ENCODE measurements at places on chromosomes 6 and 20.
A peak's percentile ranks its signal among the peaks of the same experiment; 100 is the strongest.

GRCh38 chr6:32589596-32590449 is at the start of gene HLA-DRB1:
Gene HLA-DRB1 (minus strand): TSS chr6:32589848. CDS start chr6:32589742, 106 bp downstream.
- peak; percentile 37 for DNase-seq

DNA sequence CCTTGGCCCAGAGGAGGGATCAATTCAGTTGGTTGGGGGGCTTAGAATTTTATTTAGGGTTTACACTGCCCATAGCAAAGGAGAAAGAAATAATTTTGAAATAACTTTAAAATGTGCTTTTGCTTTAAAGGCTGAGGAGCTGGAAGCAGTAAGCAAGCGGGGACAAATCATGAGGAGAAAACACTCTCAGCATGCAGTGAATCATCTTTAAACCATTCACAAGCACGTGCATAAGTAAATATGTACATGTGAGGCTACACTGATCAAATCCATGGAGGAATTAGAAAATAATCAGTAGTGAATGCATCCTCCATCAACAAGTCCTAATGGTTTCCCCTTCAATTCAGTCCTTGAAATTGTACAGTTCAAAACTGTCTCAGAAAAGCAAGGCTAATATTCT is 181.0 kb downstream of the MTFR2 start:
- no peak for DNase-seq

- DNase-seq, result no peak
Observed at GRCh38 chr6:88728756-88729155, 234.7 kb downstream of the RNGTT start.

GRCh38 chr6:70171236-70171635 is 131.6 kb downstream of the COL9A1 start:
- DNase-seq, result no peak

- no peak for DNase-seq
Observed at GRCh38 chr6:65289491-65289890, 417.5 kb downstream of the EYS start.

GRCh38 chr6:162708971-162709370 is 18.6 kb downstream of the PRKN start:
- DNase-seq, result no peak

- DNase-seq, result no peak
Observed at GRCh38 chr20:64217539-64218221, 37.9 kb upstream of the PCMTD2 start.

DNA sequence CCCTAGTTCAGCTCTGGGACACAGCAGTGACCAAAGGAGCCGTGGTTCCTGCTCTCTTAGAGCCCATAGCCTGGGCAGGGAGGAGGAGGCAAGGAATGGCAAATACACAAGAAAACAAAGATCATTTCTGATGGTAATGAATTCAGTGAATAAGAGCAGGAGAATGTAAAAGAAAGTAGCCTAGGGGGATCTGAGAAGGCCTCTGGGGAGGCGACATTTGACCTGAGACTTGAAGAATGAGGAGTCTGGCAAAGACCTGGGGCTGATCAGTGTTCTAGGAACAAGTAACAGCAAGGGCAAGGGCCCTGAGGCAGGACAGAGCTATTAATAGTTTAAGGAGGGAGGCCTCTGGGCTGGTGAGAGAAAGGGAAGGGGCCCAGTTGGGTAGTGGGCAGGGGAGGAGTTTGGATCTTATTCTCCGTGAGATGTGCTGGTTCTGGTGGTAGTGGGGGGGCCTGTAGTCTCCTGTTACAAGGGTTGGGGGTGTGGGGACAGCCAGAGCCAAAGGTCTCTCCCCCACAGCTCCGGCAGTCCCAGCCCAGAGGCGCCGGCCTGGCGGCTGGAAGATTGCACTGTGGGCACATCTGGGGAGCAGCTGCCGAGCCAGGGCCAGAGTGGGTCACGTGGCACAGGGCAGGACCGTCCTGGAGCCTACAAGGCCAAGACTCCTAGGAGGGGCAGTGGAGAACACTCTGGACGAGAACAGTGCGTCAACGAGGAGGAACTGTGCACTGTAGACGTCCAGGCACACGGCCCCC is 9.3 kb upstream of the ID1 start:
- DNase-seq, result no peak

DNA sequence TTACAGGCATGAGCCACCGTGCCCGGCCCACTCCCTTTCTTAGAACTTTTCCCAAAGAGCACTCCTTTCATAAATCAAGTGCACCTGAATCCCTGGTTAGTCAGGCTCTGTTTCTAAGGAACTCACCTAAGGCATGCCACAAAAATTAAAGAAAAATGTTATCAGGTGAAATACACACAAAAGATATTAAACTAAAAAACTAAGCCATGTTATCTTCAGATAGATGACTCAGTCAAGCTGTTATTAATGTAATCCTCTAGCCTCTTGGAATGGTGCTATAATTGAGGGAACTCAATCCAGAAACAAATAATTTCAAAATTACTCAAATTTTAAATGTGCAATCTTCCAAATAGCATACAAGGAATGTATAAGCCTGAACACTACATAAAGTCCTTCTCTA is 83.0 kb downstream of the TENT5A start:
- no peak for DNase-seq

GRCh38 chr6:107786709-107787588 is 37.2 kb downstream of the SCML4 start:
- DNase-seq, result no peak

GRCh38 chr6:154352898-154353585 is 3.6 kb downstream of the IPCEF1 start:
- peak; percentile 52 for DNase-seq

GRCh38 chr6:129208415-129209034 is 325.6 kb downstream of the LAMA2 start:
- DNase-seq, result no peak

DNA sequence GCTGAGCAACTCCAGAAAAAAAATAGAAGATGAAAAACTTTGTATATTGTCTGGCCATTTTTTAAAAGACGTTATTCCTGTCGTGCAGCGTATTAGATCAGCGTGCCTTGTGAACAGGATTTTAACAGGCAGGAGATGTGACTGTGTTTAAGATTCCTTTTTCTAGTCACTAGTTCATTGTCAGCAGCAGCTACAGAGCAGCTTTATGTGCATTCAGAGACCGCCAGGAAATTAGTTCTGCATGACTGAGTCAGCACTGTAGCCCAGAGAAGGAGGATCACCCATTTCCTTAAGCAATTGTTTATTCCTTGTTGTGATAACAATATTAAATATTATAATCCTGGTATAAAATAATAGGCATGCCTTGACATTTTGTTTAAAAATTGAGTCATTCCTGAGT is 75.4 kb upstream of the ADGRB3 start:
- no peak for DNase-seq

GRCh38 chr6:146891615-146892265 is 293.0 kb downstream of the ADGB start:
- no peak for DNase-seq

DNA sequence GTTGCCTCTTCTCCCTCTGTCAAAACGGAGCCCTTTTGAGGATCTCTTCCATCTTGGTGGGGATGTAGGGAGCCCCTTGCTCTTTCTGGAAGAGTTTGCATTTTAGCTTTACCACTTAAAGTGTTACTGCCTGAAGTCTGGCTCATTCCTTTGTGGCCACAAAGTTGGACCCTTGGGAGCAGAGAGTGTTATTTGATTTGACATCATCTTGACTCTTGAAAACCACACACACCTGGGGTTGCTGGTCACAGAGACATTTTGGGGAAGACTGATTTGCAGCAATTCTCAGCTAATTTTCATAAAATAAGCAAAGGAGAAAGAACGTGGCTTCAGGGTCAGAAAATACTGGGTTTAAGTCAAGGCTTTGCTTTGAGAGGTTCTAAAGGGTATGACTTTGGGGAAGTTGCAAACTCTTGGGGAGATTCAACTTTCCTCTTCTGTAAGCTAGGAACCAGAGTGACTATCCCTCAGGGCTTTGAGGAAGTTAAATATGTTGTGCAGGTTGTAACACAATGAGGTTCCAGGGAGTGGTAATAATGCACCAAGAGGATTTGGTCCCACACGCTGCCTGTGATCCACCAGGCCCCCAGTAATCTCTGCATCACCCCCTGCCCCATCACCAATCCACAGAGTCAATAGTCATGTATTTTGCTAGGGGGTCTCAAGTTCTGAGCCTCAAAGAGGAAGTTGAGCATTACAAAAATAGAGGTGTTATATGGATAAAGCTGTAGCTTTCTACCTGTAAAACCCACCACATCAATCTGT is 141.6 kb upstream of the SLC24A3 start:
- no peak for DNase-seq
